Stimulated activated CD4-positive, alpha-beta T cell treated with anti-CD3 and anti-CD28 coated beads, Interleukin-1b, Interleukin-23, amount 100 ng/mL, for 24 hours (primary cell): ENCODE measurements at places on chromosomes 2 and 18.
A peak's percentile ranks its signal among the peaks of the same experiment; 100 is the strongest.

- DNase-seq = peak; percentile 7
Observed at GRCh38 chr2:227106845-227107759, 56.9 kb downstream of the COL4A4 start.

DNA sequence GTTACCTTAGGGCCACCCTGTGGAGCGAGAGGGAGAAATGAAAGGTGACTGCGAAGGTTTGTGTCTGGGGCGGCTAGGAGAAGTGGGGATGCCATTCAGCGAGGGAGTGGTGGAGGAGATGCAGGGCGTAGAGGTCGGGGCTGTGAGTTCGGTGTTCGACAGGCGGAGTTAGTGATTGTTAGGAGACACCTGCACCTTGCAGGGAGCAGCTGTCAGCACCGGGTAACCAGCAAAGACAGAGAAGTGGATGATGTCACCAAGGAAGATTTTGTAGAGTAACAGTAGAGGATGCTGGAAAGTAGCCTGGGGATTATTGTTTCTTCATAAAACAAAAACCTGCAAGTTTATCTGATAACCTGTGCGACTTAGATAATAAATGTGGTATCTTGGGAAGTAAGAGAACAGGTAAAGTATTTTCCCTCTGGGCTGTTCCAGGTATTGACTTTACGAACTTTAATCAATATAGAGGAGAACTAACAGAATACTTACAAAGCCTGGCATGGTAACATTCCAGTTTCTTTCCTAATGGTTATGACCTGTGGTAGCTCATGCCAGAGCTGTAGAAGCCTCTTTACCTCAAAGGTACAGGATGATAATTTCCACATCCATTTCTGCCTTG lies 63.8 kb downstream of the SPTBN1 start:
- DNase-seq = no peak

DNA sequence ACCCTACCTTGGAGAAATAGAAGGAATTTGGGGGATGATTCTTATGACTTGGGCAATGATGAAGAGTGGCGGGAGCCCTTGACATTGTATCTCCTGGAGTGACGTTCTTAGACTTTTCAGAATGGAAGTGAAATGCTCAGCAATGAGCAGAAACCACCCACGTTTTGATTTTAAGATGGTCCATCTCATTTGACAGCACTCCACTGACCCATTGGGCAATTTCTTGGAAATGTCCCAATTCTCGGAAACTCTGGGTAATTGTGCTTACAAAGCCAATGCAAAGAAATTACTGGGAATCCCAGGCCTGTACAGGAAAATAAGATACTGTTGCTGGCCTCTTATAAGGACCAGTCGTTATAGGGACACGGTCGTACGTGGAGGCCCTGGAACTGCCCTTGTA lies 170.0 kb upstream of the COPS8 start:
- DNase-seq = no peak

DNA sequence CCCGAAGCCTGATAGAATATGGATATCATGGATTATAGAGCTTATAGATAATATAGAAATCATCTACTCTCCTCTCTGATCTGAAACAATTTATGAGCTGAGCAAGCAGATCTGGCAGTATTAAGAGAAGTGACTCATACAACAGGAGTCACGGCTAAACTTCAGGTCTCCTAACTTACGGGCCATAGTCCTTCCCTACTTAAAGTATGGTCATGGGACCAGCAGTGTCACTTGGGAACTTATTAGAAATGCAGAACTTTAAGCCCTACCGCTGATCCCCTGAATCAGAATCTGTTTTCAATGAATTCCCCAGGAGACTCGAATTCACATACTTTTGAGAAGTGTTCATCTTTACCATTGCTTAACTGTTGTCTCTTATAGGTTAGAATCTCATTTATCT lies 195.7 kb upstream of the FANCL start:
- no peak for DNase-seq

GRCh38 chr2:24743924-24744323 lies 49.3 kb downstream of the PTRHD1 start:
- no peak for DNase-seq

- DNase-seq = no peak
Observed at GRCh38 chr2:70385204-70385603, 83.3 kb upstream of the FAM136A start.

- DNase-seq = no peak
Observed at GRCh38 chr2:207055257-207055656, 110.5 kb downstream of the KLF7 start.

- DNase-seq = no peak
Observed at GRCh38 chr18:48254077-48254602, 155.0 kb downstream of the ZBTB7C start.

GRCh38 chr2:104233591-104233990 lies 620.3 kb upstream of the POU3F3 start:
- DNase-seq = no peak

- DNase-seq = no peak
Observed at GRCh38 chr2:9303528-9304225, 97.1 kb downstream of the ASAP2 start.

DNA sequence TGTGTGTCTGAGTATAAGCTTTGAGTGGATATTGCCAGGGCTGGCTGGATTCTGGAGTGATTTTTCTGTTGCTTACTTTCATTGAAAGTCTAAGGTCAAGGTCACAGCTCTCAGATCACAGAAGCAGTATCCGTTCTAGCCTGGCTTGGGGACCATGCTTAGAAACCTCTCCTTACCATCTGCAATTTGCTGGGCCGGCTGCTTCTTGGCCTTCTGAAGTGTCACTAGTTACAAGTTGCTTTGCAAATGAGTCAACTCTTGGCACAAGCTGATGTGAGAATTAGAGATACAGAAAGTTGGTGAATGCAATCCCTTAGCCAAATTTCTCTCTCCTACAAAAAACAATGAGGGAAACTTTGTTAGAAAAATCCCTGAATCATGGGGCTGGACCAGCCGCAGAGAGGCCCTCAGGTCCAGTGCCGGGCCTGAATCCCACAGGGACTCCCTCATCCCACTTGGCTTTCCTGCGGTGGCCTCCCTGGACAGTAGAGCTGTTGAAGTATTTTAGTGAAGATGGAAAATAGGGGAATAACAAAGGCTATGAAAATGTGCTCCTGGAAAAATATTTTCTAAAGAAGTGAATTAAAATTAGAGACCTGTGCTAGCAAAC lies 92.7 kb upstream of the CNGA3 start:
- DNase-seq = no peak

GRCh38 chr18:45656194-45656770 lies 41.0 kb downstream of the SLC14A2 start:
- DNase-seq = no peak

- DNase-seq = no peak
Observed at GRCh38 chr18:12023375-12023774, 42.1 kb downstream of the IMPA2 start.

DNA sequence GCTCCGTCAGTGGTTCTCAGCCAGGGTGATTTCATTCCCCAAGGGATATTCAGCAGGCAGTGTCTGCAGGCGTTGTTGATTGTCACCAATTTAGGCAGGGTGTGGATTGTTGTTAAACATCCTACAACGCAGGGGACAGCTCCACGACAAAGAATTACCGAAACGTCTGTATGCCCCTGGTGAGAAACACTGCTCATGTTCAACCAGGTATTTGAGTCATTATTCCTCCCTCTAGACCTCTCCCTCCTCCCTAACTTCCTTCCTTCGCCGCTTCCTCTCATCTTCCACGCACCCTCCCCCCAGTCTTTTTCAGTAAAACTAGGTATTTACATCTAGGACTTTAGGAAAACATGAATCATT lies 50.8 kb downstream of the NCK2 start:
- DNase-seq = no peak

GRCh38 chr18:44051026-44051425 lies 629.7 kb upstream of the SETBP1 start:
- no peak for DNase-seq

DNA sequence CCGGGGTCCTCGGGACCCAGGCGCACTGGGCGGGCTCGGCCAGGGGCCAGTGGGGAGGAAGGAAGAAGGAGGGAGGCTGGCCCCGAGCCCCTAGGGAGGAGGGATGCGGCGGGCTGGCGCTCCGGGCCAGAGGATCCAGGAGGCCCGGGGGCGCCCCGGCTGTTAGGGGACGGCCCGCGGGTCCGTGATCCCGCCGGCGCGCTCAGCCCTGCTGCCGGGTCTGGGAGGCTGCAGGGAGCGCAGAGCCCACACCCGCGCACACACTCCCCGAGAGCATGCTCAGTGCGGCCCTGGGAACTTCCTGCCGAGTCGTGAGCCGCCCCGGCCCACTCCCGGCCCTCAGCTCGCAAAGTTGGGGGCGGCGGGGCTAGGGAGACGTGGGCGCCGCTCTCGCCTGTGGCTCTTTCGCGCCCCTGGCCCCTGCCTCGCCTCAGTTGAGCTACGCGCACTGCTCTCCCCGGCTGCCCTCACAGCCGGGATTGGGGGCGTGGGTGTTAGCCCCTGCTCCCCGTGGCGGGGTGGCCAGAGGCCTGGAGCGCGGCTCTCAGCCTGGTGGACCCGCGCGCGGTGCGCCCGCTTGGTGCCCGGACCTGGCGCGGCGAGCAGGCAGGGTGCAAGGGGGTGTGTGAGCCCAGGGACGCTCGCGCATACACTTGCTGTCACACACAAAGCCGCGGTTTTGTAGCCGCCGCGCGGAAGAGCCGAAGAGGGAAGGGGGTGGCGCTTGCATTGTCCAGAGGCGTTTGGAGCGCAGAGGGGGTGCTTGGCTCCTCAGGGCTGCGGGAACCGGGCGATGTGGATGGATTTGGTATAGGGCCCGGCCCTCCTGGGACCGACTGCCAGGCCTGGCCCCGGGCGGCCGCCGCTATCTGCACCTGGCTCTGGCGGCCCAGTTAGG lies 132.9 kb upstream of the MGAT5 start:
- DNase-seq = no peak
